Suppressor macrophage (primary cell): ENCODE measurements at places on chromosomes 16 and 17.

GRCh38 chr17:67216578-67217320, 28.2 kb downstream of the HELZ start:
- peak; percentile 50 for DNase-seq

DNA sequence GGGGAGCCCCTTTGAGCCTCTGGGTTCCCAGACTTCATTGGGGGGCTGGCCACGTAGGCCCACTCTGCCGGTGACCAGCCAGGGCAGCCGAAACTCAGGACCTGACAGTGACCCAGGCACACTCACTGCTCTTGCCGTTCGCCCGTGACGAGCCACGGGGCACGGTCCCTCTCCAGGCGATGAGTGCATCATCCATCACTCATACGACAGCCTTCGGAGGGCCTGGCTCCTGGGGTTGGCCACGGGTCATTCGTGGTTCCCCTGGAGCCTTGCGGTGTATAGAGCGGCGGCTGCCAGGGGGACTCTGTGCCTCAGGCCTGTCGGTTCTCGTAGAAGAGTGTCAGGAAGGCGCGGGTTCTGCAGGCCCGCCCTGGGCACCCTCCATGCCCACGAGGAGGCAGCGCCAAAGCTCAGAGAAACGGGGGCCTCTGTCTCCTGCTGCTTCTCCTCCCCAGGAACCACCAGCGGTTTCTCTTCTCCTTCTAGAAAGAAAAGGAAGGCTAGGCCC, 11.2 kb upstream of the NUDT16L1 start:
- DNase-seq: peak; percentile 57

DNA sequence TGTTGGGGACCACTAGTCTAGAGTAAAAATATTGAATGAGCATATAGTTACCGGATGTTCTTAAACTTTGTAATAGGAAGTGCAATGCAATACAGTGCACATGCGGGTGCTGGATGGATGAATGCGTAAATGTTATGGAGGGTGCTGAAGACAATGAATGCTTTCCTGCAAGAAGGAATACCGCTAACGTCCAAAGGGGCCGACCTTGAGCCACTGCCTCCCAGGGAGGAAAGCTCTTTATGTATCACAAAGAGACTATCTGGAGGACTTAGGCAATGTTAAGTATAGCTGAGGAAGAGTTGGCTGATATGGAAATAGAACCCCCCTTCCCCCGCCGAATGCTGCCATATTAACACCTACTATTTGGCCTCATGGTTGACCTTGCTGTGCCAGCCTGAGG, 27.5 kb upstream of the SHCBP1 start:
- no peak for DNase-seq

DNA sequence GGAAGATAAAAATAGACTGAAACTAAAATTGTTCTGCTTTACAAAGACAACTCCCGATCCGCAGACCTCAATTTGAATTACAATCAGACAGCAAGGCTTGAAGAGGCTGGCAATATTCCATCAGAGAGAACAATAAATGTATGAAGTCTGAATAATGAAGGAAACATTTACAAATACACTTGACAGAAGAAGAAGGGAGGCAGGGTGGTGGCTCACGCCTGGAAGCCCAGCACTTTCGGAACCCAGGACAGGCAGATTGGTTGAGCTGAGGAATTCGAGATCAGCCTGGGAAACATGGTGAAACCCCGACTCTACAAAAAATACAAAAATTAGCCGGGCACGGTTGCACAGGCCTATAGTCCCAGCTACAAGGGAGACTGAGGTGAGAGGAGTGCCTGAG, 14.6 kb downstream of the ODF4 start:
- no peak for DNase-seq

DNA sequence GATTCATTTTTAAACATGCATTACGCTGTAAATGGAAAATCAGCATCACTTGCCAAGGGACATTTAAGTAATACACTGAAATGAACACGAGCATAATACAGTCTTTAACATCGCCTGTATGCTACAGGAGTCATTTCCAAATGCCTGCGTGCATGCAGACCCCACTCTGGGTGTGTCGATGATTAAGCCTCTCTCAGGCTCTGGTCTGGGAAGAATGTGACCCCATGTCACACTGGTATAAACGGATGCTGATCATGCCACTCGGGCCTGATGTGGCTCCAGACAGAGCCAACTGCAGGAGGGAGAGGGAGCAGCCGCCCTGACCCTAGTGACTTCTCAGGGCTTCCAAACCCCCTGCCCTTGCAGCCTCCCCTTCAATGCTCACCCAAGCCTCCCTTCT, 10.8 kb downstream of the EMP2 start:
- DNase-seq: no peak

DNA sequence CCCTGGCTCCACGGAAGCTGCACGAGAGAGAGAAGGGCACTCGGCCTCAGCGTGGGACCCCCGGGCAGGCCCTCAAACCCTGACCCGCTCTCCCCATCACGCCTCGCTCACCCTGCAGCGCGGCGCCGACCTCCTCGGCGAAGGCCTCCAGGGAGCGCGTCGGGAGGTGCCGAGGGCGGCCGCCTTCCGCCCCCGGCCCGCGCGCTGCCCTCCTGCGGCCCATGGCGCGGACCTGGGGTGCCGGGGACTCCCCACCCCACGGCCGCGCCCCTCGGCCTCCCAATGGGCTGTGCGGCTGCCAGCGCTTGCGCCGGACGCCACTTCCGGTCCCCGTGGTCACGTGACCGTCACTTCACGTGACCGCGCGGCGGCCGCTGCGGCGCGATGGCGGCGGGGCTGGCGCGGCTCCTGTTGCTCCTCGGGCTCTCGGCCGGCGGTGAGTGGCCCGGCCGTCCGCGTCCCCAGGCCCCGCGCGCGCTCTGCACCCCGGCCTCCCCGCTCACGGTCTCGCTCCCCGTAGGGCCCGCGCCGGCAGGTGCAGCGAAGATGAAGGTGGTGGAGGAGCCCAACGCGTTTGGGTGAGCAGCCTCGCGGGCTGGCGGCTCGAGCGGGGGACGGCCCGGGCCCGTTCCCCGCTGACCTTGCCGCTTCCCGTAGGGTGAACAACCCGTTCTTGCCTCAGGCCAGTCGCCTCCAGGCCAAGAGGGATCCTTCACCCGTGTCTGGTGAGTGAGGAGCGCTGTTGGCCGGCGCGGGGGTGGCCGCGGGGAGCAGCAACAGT, at the start of the genes GNPTG and TSR3:
Gene GNPTG, plus strand, starts transcription at position 350 of the 781 bp plus-strand sequence. Its CDS starts 35 bp downstream, at position 385.
Gene TSR3, minus strand, starts transcription at position 297 of the 781 bp plus-strand sequence. Its CDS starts 74 bp downstream, at position 223.
- peak; percentile 98 for DNase-seq

DNA sequence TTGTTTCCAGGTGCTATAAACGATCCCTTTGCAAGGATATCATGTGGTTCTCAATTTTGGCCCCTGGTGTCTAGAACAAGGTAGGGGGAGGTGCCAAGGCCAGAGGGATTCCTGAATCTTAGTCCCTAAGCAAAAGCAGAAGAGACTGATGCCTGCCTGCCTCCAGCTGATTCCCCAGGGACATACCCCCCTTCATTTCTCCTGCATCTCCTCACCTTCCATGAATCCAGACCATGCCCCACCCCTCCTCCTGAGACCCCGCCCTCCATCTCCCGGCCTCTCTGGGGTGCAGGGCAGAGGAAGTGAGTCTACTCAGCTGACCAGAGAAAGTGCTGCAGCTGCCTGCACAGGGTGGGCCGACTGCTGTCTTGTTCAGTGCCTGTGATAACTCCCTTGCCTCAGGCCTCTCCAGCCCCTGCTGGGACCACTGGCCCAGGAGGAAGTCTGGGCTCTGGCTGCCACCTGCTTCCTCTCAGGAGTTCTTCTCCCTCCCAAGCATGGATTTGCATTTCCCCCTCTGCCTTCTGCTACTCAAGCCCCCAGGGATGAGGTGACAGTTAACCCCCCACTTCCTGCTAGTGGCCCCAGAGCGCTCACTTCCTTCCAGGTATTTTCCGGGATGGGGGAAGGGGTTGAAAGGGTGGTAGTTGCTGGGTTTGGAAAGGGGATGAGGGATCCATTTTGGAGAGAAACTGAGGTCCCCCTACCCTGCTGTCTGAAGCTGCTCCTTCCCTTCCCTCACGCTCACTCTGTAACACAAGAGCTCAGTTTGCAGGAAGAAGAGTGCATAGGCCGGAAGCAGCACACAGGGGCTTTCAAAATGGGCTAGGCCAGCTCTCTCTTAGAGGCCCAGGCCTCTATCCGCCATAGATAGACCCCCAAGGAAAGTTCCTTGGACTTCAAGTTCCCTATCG, 10.5 kb upstream of the TSPOAP1 start:
- peak; percentile 94 for DNase-seq

GRCh38 chr16:1037394-1038257, 34.9 kb upstream of the SSTR5 start:
- no peak for DNase-seq

GRCh38 chr17:70478902-70479301, 309.6 kb downstream of the KCNJ2 start:
- DNase-seq: no peak

GRCh38 chr17:55437159-55437605, 15.5 kb upstream of the MMD start:
- peak; percentile 91 for DNase-seq

GRCh38 chr16:85055493-85056210, 28.1 kb downstream of the KIAA0513 start:
- peak; percentile 92 for DNase-seq

DNA sequence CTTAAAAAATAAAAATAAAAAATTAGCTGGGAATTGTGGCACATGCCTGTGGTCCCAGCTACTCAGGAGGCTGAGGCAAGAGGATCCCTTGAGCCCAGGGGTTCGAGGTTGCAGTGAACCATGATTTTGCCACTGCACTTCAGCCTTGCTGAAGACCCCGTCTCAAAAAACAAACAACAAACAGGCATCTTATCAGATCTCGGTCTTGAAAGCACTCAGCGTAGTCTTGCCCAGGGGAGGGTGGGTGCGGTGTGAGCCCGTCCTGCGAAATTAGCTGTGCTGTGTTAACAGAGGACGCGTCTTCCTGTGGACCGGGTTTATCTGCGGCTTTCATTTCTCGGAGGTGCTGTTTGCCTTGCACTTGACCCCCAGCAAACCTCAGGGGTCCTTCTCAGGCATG, 5.4 kb downstream of the GAA start:
- no peak for DNase-seq

- peak; percentile 64 for DNase-seq
Observed at GRCh38 chr16:72927199-72928089, 120.5 kb downstream of the ZFHX3 start.

DNA sequence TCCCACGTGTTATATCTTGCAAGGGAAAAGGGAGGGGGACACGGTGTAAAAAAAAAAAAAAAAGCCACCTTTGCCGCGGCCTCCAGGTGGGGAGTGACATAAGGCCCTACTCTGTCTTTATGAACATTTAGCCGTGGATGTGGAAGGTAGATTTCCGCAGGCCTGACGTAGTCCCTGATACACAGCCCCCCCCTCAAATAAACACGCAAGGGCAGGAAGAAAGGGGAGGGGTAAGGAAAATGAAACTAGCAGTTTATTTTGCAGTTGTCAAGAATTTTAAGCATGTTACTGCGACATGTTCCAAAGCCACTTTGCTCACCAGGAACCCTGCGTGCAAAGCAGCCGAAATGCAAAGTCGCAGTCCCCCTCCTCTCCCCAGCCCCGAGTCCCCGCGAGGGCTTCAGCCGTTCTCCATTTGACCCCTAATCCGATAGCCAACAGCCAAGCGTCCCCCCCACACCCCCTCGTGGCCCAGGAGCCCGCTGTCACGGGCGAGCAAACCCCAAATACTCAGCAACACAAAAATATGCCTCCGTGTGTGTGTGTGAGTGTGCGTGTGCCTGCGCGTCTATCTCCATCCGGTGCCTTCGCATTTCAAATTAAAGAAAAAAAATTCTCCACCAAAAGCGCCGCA, 1.2 kb downstream of the CBX4 start:
- DNase-seq: no peak

DNA sequence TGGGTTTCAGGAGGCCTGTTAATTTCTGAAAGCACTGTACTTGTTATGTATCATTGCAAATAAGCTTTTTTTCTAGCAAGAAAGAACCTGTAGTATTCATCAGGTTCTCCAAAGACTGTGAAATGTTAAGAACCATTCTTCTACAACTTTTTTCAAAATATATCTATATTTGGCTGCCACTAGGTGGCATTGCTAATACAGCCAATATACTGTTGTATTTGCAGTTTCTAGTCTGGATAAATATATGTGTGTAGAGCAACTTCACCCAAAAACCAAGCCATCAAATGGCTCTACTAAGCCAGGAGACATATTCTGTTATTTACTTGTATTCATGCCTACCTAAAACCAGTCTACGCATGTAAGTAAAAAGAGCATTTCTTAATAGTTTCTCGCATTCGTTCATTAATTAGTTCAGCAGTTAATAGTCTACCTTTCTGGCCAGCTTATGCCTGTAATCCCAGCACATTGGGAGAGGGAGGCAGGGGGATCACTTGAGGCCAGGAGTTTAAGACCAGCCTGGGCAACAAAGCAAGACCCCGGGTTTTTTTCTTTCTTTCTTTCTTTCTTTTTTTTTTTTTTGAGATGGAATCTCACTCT, 39.5 kb downstream of the VMP1 start:
- DNase-seq: peak; percentile 38

DNA sequence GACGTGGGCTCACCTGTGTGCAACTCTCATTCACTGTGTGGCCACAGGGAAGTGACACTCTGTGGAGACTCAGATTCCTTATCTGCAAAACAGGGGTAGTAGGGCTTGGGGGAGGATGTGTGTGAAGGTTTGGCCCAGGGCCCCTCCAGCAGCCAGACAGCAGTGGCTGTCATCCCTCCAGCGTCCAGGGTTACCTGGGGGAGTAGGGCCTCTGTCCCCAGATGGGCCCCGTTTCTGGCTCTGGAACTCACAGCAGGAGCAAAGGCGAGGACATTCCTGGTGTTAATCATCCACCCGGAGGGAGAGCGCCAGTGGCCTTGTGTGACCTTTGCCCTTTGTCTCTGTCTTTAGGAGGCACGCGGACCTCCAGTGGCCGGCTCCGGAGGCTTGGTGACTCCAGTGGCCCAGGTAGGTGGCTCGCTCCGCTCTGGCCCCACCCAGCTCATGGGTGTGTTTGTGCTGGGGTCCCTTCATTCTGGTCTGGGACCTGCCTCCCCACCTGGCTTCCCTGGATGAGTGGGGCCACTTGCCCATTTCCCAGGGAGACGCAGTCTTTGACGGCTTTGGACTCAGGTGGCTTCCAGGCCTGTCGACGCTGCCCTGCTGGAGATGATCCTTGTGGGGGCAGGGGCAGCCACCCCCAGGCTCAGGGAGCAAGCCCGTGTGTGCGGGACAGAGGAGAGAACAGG, 166.2 kb downstream of the SEC14L1 start:
- DNase-seq: no peak

GRCh38 chr17:62899361-62899760, 66.7 kb upstream of the TANC2 start:
- DNase-seq: peak; percentile 95

- no peak for DNase-seq
Observed at GRCh38 chr16:17606460-17606859, 135.7 kb upstream of the XYLT1 start.

- no peak for DNase-seq
Observed at GRCh38 chr16:66271074-66272060, 95.1 kb upstream of the CDH5 start.
